ENCODE measurements at places on chromosomes 12 and 14. TPM values are rescaled to one million over a fixed set of nuclear protein-coding genes. Genes with fewer than 3 reads are reported as not detected.

- no peaks in the 10 kb centered on the region for H3K4me1 ChIP-seq
- peak; percentile 38 for DNase-seq
- peaks cover 47% of the 10 kb centered on the region for H3K27me3 ChIP-seq
- no peaks in the 10 kb centered on the region for H3K36me3 ChIP-seq
These were observed at the start of gene TMEM63C for GRCh38 chr14:77181603-77182437. Gene TMEM63C (plus strand): TSS chr14:77181798. CDS start chr14:77218814, 37,016 bp downstream.

DNA sequence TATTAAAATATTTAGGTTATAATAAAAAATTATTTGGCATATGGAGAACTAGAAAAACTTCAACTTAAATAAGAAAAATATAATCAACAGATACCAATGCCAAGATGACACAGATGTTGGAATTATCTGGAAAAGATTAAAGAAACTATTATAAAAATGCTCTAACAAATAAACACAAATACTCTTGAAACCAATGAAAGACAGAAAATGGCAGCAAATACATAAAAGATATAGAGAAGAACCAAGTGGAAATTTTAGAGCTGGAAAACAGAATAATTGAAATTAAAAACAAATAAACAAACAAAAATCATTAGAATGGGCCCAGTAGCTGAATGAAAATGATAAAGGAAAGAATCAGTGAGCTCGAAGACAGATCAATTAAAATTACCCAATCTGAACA, 5.1 kb upstream of the NELL2 start:
- DNase-seq = no peak
- no peak overlapping the region for H3K4me3 ChIP-seq
- H3K4me1 ChIP-seq = peaks cover 3% of the 10 kb centered on the region
- no peak overlapping the region for H3K27ac ChIP-seq
- H3K27me3 ChIP-seq = peaks cover 31% of the 10 kb centered on the region

- no peaks in the 10 kb centered on the region for H3K36me3 ChIP-seq
- H3K4me1 ChIP-seq = peaks cover 3% of the 10 kb centered on the region
- DNase-seq = no peak
- peaks cover 26% of the 10 kb centered on the region for H3K27me3 ChIP-seq
- no peak overlapping the region for H3K27ac ChIP-seq
These were observed 4.5 kb upstream of the KRT3 start for GRCh38 chr12:52800259-52800917.

DNA sequence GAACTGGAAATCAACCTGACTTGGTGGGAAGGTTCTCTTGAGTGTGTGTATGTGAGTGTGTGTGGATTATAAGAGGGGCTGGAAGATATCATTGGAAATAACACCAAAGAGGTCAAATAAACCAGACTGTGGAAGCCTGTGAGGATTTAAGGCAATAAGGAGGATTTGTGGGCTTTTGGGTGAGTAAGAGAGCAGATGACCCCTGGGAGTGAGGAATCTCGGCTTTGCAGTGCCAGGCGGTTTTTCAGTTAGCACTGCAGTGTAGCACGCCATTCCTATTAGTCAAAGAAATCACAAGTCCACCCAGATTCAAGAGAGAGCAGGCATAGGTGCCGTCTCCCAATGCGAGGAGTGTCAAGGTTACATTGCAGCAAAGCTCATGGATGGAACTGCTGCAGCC, 63.3 kb downstream of the CALM1 start:
- H3K36me3 ChIP-seq = no peaks in the 10 kb centered on the region
- H3K27me3 ChIP-seq = no peaks in the 10 kb centered on the region
- no peak for DNase-seq
- no peaks in the 10 kb centered on the region for H3K4me1 ChIP-seq
- H3K4me3 ChIP-seq = no peak overlapping the region
- no peak overlapping the region for H3K27ac ChIP-seq

- no peaks in the 10 kb centered on the region for H3K27me3 ChIP-seq
- H3K36me3 ChIP-seq = no peaks in the 10 kb centered on the region
- no peak overlapping the region for H3K4me3 ChIP-seq
These were observed 22.9 kb upstream of the KTN1 start for GRCh38 chr14:55556929-55557623.

DNA sequence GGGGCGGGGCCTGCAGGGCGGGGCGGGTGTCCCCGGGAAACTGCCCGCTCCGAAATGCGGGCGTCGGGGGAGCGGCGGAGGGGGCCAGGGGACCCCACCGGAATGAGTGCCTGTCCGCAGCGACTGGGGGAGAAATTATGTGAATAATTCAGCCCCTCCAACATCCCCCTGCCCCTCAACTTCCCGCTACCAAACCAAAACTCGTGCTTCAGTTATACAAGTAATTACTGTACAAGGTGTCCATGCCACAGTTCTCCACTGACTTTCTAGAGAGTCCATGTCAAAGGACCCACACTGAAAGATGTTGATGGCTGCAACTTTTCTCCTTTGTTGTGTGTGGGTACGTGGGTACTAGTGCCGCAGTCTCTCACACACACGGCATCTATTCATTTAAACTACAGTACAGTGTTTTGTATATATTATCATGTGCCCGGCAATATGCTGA, 414 bp upstream of the CDK17 start:
- peaks cover 37% of the 10 kb centered on the region for H3K4me1 ChIP-seq
- H3K4me3 ChIP-seq = peak overlapping the region; percentile 79

POTEM gene
- not detected for total RNA-seq

OR6C2 gene
- total RNA-seq = not detected

- no peak for DNase-seq
- no peaks in the 10 kb centered on the region for H3K4me1 ChIP-seq
- peaks cover 27% of the 10 kb centered on the region for H3K27me3 ChIP-seq
- no peak overlapping the region for H3K27ac ChIP-seq
- H3K4me3 ChIP-seq = no peak overlapping the region
These were observed 353.6 kb upstream of the SFSWAP start for GRCh38 chr12:131357185-131357747.

GRCh38 chr12:114411071-114411837, 5.3 kb upstream of the TBX5 start:
- H3K27ac ChIP-seq = no peak overlapping the region
- H3K4me1 ChIP-seq = peaks cover under 1% of the 10 kb centered on the region
- H3K4me3 ChIP-seq = no peak overlapping the region

GRCh38 chr12:6426882-6427671, 17.7 kb upstream of the CD27 start:
- H3K36me3 ChIP-seq = no peaks in the 10 kb centered on the region
- H3K27ac ChIP-seq = no peak overlapping the region
- DNase-seq = no peak
- H3K27me3 ChIP-seq = peaks cover 27% of the 10 kb centered on the region
- peaks cover 2% of the 10 kb centered on the region for H3K4me1 ChIP-seq

All from progenitor cell of endocrine pancreas (in vitro differentiated cells).